ENCODE measurements at places on chromosomes 5 and 9.
A peak's percentile ranks its signal among the peaks of the same experiment; 100 is the strongest.

- no peak for DNase-seq
Measured at GRCh38 chr9:98635374-98635773, 73.4 kb downstream of the GABBR2 start.

DNA sequence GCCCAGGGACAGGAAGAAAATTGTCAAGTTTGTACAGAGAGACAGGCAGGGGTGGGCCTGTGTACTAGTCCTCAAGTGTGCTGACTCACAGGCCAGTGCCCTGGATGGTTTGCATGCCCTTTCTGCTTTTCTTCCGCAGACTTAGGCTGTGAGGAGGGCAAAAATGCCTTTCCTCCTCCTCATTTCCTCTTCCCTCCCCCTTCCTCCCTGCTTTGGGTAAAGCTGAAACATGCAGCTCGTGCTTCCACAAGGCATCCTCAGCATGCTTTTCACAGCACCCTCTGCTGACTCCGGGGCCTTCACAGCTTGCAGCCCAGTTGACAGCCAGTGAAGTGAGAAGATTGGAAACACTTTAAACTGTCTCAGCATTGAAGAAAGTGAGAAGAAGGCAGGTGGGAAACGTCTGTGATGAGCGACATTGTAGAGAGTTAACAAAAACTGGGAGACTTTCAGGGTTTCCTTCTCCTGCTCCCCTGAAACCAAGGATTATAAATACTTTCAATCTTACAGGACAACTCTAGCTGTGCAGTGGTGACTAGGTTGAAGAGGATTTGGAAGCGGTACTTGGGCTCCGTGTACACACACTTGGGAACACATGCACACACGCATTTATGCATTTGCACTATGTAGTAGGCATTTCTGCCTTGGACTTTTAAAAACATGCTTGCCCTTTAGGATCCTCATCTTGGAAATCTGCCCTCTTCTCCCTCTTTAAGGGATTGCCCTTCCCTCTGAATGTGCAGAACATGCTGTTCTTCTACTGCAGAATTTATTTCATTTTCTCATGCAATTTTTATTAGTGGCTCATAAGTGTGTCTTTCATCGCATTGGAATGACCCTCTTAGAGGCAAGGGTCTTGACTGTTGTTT, 138.8 kb downstream of the GRIA1 start:
- DNase-seq, result no peak

DNA sequence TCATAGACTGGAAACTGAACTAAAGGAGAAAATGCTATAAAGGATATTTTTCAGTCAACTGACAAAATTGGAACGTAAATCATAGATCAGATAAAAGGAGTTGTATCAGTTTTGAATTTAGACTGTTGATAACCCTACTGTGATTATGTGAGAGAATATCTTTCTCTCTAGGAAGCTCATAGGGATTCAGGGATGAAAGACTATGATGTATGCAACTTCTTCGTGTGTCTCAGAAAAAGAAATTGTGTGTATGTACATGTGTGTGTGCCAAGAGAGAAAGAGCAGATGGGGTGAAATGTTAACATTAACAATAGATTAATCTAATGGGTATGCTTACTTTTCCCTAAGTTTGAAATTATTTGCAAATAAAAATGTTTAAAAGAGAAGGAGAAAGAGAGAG, 30.7 kb upstream of the C5orf58 start:
- no peak for DNase-seq

GRCh38 chr5:61657686-61658085, 325.6 kb downstream of the ZSWIM6 start:
- DNase-seq, result no peak

GRCh38 chr9:34440017-34440416, 18.4 kb downstream of the FAM219A start:
- DNase-seq, result no peak

DNA sequence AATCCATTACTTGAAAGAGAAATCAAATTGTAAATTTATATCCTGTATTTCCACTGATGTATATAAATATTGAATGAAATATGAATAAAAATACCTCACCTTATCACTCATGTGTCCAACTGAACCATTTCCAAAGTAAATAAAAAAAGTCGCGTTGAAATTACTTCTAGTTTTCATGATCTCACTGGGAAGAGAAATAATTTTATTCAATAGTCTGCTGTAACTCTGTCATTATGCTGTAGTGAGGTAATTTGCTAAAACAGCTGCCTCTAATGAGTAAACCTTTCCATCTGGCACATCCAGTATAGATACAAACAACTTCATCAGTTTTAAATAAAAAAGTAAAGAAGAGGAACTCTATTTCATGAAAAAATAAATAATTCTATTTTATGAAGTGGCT, 611.5 kb downstream of the ZNF608 start:
- no peak for DNase-seq

- DNase-seq, result no peak
Measured at GRCh38 chr9:35730486-35730854, 1.5 kb downstream of the TLN1 start.

DNA sequence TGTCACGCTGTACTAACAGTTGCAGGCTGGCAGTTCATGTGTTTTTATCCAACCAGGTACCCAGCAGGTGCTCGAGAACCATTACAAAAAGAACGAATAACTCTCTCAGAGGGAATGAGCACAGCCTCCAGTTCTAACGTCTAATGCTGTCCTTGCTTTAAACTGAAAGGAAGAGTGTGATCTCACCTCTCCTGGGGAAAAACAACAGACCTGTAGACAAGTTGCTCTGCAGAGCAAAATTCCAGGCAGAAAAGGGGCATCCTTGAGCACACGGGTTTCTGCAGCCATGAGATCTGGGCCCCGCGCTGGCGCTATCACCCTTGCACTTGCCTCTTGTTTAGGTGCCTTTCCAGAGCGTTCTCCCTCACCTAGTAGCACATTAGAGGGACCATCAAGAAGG, 92.5 kb upstream of the DNAH5 start:
- no peak for DNase-seq

DNA sequence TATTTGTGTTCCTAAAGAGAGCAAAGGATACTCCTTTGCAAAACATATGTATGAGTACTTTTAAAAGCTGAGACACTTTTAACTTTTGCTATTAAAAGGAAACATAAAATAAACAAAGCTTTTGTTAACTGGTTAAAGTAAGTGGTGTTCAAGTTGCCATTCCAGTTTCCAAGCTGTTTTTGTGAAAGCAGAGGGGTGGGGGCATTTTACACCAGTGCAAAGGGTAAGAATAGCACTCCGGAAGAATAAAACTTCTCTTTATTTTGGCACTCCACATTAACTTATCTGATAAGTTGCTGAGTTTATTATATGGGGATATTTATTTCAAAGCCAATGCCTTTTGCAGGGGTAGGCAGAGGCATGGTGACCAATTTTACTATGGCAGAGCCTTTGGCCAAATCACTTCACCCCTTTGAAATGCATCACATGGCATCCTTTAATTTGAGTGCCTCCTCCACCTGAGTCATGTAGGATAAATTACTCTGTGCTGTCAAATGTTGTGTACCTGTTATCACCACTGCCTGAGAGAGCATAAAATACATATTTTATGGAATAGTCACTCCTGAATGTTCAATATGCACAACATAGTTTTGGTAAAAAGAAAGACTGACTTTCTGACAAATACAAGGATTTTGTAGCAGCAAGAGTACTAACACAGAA, 62.9 kb downstream of the MLLT3 start:
- no peak for DNase-seq

DNA sequence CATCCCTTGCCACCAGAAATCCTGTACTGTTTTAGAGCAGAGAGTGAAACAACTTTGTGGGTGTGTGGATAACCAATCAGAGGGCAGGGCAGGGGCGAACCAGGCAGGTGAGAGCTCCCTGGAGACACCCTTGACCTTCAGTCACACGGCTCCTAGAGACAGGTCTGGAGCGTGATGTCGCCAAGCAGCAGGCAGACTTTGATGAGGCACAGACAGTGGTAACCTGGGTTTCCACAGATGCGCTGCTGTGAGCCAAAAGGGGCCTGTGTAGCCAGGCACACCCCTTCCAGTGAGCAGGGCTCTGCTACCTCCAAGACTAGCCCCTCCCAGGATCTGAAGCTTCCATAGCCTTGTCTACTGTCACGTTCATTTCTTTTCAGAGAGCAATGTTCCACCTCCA, 317.8 kb upstream of the ADCY2 start:
- DNase-seq, result no peak

GRCh38 chr5:36600917-36601527, 5.4 kb upstream of the SLC1A3 start:
- no peak for DNase-seq

DNA sequence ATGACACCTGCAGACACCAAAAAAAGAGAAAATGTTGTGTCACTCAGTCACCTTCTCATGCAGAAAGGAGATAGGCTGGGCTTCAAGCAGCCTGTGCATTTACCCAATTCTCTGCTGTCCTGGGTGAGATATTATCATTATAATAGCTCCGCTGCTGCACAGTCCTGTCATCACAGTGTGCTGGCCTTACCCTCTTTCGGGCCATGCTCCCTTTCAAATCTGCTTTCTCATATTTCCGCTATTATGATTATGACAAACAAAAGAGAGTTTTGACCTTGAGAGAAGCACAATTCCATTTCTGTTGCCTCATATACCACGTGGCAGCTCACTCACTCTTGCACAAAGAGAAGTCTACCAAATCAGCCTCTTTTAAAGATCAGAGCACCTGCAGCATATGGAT, 1350.1 kb upstream of the ACO1 start:
- no peak for DNase-seq

GRCh38 chr9:120256146-120256545, 323.8 kb downstream of the CDK5RAP2 start:
- DNase-seq, result no peak

DNA sequence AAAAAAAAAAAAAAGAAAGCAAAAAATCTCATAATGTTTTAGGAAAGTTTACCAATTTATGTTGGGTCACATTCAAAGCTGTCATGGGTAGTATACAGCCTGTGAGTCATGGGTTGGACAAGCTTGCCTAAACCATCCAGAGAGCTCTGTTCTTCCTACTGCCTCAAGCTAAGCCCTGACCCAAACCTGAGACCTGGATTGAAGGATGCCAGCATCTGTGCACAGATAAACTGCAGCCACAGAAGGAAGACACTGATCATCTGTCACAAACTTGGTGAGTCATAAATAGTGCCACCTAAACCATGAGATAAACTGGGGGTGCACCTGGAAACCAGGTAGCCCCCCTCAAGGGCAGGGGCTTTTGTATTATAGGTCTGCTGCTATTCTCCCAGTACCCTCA, 31.0 kb downstream of the CSF2 start:
- peak; percentile 69 for DNase-seq

DNA sequence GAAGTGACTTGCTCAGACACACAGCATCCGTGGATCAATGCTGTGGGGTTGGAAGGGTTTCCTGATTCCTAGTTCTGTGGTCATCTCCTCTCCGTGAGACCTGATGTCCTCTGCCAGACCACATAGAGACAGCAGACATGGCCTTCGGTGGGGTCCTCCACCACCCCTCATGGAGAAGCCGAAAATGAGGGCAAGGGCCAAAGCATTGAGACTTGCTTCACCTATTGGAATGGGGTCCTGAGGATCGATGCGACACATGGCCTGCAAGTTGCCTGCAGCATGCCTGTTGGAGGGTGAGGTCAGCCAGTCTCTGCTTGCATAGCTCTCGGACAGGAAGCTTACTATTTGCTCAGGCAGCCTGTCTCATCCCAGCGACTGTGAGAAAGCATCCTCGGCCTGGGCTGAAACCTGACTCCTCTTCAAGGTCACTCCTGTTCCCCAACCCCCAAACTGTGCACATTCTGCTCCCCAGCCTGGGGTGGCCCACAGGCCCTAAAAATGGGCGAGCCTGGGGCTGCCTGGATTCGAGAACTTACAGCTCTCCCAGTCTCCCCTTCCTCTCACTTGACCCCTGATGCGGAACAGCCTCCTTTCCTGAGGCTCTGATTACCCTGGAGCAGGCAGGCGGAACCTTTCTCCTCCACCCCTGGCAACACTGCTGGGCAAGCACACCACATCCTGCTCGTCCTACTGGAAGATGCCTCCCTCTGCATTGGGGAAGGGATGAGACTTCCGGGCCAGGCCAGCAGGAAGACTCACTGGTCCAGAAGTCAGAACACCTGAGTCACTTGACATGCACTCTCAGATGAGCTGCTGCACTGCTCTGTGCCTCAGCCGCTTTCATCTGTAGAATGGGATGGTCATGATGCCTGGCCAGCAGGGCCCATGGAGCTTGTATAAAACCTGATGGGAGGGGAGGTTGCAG, 186.9 kb downstream of the RGS3 start:
- no peak for DNase-seq

GRCh38 chr5:133639850-133640528, 27.6 kb upstream of the FSTL4 start:
- DNase-seq, result no peak

DNA sequence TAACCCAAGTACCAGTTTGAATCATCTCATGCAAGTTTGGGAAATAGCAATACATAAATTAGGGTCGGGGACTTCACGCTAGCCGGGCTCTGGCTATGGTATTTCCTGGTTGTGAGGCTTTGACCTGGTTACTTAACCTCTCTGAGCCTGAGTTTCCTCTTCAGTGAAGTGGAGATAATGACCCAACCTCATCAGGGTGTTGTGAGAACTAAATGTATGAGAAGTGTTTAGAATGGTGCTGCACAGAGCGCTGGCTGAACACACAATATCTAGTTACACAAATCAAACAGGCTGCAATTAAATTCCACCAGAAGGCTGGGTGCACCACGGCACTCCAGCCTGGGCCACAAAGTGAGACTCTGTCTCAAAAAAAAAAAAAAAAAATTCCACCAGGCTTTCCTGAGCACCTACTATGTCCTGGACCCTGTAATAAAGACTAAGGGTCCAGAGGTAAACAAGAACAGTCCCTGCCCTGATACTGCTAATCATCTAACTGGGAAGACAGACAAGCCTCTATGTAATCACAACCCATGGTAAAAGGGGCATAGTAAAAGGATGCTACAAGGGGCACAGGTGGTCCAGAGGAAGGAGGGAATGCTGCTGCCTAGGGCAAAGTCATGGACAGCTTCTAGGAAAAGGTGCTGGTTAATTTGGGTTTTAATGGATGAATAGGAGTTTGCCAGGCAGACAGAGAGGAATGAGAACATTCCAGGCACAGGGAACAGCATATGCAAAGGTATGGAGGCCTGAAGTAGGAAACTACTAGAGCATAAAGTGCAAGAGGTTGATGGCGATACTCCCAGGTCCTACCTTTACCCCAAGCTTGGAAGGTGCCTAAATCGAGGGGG, 27.7 kb downstream of the DUSP1 start:
- DNase-seq, result no peak

DNA sequence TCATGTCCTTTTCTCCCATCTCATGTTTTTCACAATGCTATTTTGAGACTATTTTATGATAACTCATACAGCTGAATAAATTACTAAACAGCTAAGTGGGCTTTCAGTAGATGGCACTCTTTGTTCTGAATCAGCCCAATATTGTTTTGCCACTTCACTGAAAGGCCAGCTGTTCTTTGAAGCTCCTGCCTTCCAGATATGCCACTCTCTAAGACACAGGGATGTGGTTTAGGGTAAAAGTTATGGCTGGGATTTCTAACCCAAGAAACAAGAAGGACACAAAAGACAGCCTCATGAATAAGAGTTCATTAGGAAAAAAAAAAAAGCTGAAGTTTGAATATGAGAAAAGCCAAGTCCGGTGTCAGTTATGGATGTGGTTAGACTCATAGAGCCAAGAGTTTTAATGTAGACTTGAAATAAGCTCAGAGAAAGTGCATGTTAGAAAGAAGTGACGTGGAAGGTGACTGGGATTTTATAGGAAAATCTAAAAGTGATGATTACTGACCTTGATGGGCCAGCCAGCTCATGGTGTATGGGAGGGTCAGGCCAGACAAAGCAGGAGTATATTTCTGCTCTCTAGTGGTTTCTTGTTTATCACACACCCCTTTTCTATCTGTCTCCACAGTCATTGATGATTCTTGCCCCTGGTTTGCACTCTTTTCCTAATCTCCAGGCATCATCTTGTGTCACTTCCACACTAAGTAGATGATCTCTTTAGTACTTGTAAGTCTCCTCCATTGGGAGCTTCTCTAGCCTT, 488.5 kb downstream of the NR2F1-AS1 start:
- no peak for DNase-seq
